ENCODE measurements at places on chromosomes 6 and 20.

- DNase-seq = no peak
Measured at GRCh38 chr6:43088654-43089056, 12.5 kb downstream of the PTK7 start.

DNA sequence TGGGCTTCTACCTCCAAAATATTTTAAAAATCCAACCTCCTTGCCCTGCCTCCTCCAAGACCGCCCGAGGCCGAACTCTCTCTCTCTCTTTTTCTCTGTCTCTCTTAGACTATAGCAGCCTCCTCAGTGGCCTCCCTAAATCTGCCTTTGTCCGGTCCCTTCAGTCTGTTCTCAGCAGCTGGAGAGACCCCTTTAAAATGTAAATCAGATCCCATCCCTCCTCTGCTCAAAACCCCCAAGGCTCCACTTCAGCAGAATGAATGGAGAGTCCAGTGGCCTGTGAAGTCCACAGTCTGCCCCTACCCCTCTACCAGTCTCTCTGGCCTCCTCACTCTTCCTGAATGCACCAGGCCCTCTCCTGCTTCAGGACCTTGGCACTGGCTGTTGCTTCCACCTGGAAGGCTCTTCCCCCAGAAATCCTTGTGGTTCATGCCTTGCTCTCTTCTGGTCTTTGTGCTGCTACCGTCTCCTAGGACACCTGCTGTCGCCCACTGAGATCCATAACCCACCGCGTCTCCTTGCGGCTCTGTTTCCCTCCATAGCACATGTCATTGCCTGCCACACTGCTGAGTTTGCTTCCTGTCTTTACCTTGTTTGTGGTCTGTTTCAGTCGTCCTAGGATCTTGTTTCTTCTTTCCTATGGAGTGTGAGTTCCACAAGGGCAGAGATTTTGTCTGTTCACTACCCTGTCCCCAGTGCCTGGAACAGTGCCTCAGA, 6.0 kb downstream of the MLN start:
- no peak for DNase-seq

- no peak for DNase-seq
Measured at GRCh38 chr6:130671119-130671518, 156.1 kb upstream of the SMLR1 start.

DNA sequence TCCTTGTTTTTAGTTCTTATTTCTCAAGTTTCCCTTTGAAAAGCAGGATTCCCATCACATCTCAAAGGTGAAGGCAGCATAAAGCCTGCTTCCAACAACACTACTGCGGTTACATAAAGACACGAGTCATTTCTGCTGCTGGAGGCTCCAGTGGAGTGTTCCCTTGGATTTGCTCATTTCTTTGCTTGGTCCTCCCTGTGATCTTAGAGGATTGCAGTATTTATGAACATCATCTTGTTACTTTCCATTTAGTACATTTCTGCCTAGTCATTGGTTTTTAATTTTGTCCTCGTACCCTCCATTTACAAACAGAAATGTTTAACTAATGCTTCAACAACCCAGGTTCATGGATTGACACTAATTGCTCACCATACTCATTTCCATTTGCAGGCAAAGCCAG, 298.8 kb downstream of the ZNF217 start:
- no peak for DNase-seq

GRCh38 chr6:13811627-13812358, 2.6 kb downstream of the MCUR1 start:
- no peak for DNase-seq

Data from activated CD4-positive, alpha-beta memory T cell treated with anti-CD3 and anti-CD28 coated beads for 36 hours (primary cell).